ENCODE measurements at places on chromosomes 11 and 22.

- no peak for DNase-seq
Observed at GRCh38 chr11:1340111-1340510, 30.7 kb upstream of the TOLLIP start.

GRCh38 chr11:127039591-127039990 is 39.0 kb upstream of the KIRREL3 start:
- DNase-seq, result no peak

DNA sequence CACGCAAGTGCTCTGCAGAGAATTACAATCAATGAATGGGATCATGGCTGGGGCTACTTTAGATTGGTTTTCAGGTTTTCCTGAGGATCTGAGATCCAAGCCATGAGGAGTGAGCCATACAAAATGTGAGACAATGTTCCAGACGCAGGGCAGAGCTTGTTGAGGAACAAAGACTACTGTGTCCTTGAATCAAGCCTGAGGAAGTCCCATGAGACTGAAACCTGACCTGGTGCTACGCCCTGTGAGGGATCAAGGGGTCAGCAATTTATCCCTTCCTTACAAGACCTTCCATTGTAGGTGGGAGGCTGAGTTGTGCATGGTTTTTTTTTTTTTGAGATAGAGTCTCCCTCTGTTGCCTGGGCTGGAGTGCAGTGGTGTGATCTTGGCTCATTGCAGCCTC is 2.1 kb downstream of the INCENP start:
- no peak for DNase-seq

- DNase-seq, result no peak
Observed at GRCh38 chr11:8983552-8983951, 19.3 kb upstream of the TMEM9B start.

GRCh38 chr11:35412285-35412684 is 7.1 kb downstream of the SLC1A2 start:
- no peak for DNase-seq

DNA sequence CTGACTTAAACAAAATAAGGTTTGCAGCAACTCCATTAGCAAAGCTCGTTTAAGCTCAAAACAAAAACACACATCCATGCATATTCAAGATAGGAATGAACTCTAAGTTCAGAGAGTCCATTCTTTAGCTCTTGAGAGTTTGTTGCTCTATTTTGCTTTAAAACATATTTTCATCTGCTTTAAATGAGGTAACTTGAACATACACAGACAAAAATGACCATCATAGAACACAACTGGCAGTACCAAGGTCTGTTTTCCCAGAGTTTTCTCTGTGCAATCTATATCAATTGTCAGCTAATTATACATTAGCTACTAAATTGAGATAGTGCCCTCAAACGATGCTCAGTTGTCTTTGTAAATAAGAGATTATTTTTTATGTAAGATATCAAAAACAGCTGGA is 423.2 kb upstream of the ANO3 start:
- no peak for DNase-seq

- DNase-seq, result no peak
Observed at GRCh38 chr11:97345032-97345431, 955.2 kb downstream of the JRKL start.

GRCh38 chr11:11445441-11446185 is 92.6 kb upstream of the CSNK2A3 start:
- DNase-seq, result no peak

DNA sequence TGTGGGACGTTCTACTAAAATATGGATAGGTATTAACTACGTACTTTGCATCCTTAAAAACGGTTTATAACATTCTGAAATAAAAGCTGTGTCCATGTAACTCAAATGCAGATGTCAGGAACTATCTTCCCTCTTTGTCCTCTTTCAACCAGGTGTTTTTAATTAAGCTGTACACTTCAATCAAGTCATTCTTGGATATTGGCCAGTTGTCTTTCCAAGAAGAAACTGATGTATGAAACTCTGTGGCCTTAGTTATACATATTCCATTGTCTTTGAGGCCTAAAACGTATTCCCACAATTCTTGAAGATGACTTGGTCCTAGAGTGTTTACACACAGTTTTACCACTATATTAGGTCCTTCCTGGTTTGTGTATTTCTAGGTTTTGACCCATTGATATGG is 249.0 kb upstream of the CNTN5 start:
- DNase-seq, result no peak

DNA sequence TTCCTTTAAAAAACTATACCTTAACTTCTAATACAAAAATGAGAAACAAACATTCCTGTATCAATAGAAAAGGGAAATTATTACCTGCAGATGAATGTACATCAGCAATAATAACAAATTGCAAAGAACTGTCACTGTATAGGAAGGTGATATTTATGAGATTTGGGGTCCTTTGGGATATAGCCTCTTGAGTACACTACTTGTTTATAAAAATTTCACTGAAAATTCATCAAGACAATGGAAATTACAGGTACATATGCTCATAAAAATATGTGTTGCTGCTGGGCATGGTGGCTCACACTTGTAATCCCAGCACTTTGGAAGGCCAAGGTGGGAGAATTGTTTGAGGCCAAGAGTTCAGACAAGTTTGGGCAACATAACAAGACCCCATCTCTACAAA is 34.0 kb upstream of the OR5P2 start:
- no peak for DNase-seq

- DNase-seq, result no peak
Observed at GRCh38 chr22:45131749-45132148, 32.0 kb upstream of the NUP50 start.

GRCh38 chr11:106280036-106280435 is 202.6 kb downstream of the AASDHPPT start:
- DNase-seq, result no peak

DNA sequence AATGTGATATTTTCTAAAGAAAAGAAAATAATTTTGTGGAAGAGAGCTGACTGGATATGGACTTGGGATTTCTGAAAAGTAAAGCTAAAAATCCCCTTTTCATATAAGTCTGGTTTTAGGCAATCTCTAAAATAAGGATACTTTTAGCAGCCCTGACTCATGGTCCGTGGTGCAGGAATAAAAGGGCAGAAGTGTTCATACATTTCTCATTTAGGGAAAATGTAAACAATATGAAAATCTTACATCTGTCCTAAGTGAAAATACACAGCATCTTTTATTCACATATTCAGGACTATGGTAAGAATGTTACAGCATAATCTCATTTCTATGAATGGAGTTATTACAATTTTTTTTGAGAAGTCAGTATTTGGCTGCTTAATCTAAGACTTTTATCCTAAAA is 735 bp upstream of the ETS1 start:
- DNase-seq, result no peak

GRCh38 chr22:50184902-50185374 is 775 bp upstream of the TRABD start:
- DNase-seq, result no peak

DNA sequence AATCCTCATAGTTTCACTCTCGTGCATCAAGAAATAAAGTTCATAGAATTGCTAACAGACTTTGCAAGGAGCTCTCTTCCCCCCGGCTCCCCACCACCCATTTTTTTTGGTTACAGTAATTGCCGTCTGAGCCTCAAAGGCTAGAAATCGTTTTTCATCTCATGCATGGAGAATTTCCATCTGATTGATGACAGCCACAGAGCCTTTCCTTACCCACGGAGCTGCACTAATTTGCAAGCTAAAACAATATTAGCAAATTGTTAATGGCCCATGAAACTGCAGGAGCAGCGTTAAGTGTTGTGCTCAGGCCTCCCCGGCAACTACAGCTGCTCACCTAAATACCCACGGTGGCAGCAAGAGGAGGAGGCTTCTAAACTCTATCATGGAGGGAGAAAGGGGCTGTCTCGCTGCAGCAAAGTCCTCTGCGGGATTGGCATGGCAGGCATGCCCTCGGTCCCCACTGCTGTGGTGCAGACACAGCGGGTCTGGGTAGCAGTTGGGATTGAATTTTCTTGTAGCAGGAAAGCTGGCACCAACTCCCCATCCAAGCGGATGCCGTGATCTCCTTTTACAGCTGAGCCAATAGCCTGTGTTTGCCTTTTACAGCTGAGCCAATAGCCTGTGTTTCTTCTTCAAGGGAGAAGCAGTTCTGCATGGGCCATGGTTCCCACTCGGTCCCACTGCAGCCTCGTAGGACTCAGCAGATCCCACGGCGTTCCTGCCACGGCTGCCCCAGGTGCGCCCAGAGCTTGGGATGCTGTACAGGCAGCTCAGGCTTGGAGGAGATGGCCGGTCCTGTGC is 412.3 kb downstream of the BRD1 start:
- DNase-seq, result no peak
